ENCODE measurements at places on chromosomes 1 and 21.

GRCh38 chr1:9538669-9539164, 548 bp upstream of the SLC25A33 start:
- no peak for DNase-seq

DNA sequence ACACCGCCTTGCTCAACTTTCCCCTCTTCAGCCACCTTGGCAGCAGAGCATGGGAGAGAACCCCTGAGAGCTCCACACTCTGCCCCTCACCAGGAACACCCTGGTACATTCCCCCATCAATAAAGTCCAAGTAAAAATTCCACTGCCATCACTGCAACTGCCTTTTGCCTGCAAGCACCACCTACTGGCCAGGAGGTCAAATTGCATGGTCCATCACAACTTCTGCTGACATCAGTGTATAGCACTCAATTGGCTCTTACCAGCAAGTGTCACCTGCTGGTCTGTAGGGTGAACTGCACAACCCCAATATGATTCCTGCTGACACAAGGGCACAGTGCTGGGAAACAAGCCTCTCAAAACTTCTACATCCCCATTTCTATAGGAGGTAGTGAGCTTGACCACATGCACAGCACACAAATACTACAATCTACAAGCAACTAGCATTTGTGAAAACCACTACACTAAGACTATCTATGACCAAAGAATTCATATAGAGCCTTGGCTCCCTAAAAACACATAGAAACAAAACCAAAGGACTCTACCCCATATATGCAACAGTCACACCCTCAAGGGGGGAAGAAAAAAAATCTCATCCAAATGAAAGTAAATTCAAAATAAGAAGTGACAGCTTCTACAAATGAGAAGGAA, 69.2 kb downstream of the FASLG start:
- DNase-seq, result peak; percentile 63

DNA sequence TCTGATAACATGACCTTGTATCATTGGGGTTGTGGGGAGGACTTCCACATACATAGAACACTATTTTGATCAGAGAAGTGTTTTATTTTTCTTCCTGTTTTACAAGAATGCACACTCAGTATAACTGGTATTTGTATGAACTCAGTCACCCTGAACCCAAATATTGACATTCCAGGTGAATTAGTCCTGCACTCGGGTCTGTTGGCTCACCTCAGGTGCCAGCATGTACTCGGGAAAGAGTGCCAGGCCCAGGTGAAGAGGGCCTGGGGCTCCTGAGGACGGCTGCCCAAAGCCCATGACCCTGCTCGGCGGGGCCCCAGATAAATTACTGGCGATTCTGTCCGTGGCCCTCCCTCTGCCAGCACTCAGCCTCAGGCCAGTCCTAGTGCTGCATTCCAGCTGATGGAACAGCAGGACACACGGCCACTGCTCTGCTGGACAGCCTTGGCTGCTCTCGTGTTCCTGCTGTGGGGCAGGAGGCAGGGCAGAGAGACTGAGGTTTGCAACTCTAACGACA, 75.4 kb upstream of the TMPRSS2 start:
- DNase-seq, result no peak

DNA sequence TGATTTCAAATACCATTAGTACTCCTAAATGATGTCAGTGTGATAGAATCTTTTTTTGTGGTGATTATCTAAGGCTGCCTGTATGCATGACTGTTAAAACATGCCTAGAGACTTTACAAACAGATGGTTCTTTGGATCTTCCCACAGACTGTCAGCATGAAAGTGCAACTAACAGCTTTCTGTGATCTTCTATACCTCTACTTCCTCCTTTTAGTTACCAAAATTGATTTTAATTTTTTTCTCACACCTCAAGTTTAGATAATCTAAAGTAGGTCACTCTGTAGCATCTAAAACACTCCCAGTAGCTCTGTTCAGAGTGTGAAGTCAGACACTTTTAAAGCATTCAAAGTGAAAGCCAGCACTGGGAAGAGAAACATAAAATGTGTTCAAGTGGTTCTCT, 534.5 kb downstream of the PTPRC start:
- no peak for DNase-seq

DNA sequence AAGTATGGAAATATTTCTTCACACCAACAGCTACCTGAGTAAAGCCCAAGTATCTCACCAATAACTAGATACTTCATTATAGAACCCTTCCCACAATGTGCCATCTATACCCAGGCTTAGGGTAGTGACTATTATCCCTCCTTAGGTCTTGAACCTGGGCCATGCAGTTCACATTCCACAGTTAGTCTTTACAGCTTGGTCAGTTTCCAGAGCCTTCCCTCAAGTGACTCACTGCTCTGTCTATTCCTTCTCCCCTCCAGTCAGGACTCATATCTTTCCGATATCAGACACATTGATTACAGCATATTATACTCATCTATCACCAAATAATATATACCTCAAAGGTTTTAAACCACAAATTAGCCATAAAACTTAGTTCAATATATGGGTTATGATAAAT, 23.6 kb downstream of the VAMP4 start:
- no peak for DNase-seq

DNA sequence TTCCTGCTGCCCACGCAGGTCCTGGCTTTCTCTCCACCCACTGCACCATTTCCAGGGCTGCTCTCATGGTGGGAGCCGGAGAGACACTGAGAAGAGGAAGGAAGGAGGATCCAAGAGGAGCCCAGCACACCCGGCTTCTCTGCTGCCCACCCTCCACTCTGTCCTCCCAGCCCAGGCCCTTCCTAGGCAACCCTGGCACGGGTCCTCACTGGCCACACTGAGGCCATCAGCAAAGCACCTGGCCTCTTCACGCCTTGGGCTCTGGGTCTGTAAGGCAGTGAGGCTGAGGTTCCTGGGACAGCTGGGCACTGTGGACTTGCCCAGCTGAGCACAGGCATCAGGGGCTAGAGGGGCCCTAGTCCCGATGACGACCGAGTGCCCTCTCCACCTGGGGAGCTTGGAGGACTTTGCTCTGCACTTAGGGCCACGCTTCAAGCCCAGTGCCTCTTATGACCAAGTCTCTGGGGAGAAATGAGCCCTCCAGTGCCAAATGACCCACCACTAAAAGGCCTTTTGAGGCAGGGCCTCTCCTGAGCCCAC, 43.1 kb downstream of the PDE9A start:
- DNase-seq, result no peak

Data from OCI-LY7 (cell line).